Fibroblast of skin of right biceps (primary cell): ENCODE measurements at places on chromosomes 1 and 21.
A peak's percentile ranks its signal among the peaks of the same experiment; 100 is the strongest.

- no peak for DNase-seq
Measured at GRCh38 chr21:44751799-44752636, 40.6 kb upstream of the TSPEAR start.

GRCh38 chr21:28393279-28393678 is 599.4 kb downstream of the LTN1 start:
- DNase-seq = no peak

DNA sequence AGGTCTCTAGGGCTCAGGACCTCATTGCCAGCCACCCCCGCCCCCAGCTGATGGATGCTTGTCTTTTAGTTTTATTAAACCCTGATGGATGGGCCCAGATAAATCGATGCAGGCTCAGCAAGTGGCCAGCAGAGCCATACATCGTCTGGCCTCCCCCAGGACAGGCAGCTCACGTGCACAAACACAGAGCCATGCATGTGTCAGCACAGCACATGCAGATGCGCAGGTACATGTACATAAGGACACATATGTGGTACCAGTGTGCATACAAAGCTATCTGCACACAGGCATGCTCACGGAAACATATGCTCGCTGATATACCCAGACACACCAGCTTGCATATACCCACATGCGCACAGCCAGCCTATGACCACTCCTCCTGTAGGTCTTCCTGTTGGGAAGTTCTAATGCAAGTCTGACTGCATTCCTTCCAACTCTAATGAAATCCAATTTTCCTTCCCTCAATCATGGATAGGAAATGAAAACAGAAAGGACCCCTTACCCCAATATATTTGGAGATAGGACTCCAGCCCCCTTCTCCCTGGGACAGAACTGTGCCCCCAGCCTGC is 897 bp downstream of the COL16A1 start:
- peak; percentile 25 for DNase-seq

- no peak for DNase-seq
Measured at GRCh38 chr1:237763137-237763536, 127.6 kb downstream of the ZP4 start.

GRCh38 chr21:17729455-17729854 is 89.7 kb downstream of the C21orf91 start:
- DNase-seq = no peak

DNA sequence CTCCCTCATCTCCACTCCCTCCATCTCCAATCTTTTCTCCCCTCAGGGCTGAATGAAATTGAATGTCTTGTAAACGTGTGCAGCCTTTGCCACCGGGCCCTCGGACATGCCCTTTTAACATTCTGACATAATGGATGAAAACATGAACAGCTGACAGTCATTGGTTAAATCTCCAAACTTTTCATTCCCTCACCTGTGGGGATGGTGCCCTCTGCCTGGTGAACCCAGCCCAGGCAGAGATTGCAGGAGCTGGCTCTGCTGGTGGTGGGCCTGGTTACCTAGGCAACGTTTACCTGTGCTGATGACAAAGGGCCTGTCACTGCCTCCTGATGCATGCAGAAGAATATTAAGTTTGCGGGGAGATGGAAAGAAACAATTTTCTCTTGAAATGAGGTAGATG is 21.3 kb downstream of the ST6GALNAC3 start:
- DNase-seq = no peak

DNA sequence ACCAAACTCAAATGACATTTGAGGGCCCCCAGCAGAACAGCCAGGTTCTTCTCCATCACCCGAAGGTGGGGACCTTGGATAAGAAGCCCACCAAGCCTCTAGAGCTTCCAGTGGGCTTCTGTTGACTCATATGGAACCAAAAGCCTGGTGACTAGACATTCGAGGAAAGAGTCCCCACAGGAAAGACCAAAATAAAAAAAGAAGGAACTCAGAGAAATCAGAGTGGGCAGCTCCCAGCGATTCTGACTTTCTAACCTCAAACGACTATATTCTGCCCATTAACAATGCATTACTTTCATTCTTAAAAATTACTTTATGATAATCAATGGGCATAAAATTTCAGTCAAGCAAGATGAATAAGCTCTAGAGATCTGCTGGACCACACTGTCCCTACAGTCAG is 9.6 kb upstream of the CHIT1 start:
- DNase-seq = no peak

- DNase-seq = peak; percentile 97
Measured at GRCh38 chr21:36551731-36552433, 72.0 kb upstream of the CLDN14 start.

- DNase-seq = no peak
Measured at GRCh38 chr1:186234976-186235686, 139.9 kb downstream of the TPR start.

GRCh38 chr1:71557138-71557537 is 476.3 kb upstream of the ZRANB2 start:
- no peak for DNase-seq

DNA sequence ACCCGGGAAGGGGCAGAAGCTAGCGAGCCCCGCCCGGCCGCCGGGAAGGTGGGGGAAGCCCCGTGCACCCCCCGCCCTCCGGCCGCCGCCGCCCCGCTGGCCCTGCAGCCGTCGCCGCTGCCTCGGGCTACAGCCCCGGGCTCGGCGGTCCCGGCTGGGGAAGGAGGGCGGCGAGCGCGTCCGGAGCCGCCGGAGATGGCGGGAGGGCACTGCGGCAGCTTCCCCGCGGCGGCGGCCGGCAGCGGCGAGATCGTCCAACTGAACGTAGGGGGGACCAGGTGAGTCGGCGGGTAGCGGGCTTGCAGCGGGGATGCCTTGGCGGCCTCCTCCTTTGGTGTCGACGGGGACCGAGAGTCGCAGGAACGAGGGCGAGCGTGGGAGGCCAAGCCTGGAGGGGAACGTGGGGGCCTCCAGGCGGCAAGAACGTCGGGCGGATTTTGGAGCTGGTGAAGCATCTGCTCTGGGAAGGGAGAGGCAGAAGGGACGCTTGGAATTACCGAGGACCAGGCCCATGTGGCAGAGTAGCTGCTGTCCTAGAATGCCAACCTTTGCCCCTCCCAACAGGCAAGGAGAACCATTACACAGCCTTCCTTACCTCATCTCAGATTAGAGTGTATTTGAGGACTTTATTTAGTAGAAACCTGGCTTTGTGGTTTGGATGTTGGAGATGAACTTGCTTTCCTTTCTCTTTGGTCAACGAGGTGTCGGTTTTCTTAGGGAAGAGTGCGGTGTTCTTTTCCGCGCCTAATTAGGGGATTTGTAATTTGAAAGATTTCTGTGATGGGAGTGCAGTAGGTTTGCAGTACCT is 591 bp downstream of the KCTD3 start:
- peak; percentile 60 for DNase-seq

GRCh38 chr1:36706416-36706815 is 223.7 kb upstream of the CSF3R start:
- no peak for DNase-seq

DNA sequence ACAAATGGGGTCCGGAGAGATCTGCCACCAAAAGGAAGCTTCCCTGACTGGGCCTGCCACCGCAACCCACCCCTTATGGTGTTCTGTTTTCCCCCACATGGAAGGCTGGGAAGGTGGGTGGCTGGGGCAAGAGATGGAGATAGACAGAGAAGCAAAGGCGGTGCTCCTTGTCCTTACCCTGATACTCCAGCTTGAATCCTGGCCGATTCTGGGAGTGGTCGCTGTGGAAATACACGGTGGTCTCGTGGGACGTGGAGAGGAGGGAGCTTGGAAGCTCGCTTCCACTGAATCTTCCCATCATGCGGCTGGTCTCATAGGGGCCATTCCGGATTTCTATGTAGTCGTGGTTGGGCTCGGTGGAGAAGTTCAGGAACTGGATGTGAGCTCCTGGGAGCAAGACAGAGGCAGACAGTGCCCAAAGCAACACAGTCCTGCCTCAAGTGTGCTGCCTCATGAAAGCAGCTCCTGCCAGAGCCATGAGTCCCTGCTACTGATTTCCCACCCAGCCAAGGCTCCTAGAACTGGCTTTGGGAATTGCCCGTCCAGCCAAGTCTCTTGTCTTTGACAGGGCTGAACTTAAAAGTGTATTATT is 138.5 kb downstream of the ZSCAN20 start:
- DNase-seq = no peak

DNA sequence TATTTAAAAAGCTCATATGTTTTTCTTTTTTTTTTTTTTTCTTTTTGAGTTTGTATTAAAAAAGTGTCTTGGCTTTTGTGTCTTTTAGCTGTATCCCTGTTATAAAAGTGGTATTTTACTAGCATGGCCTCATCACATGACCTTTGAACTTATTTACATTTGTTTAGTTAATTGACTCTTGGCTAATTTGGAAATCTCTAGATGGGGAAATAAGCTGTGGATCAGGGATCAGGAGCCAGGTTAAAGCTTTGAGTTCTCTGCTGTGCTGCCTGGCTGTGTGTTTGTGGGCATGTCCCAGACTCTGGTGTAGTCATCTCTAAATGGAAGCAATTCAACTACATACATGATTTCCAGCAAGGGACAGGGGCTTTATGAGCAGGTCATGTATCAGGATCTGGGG is 56.5 kb downstream of the HHAT start:
- DNase-seq = no peak

DNA sequence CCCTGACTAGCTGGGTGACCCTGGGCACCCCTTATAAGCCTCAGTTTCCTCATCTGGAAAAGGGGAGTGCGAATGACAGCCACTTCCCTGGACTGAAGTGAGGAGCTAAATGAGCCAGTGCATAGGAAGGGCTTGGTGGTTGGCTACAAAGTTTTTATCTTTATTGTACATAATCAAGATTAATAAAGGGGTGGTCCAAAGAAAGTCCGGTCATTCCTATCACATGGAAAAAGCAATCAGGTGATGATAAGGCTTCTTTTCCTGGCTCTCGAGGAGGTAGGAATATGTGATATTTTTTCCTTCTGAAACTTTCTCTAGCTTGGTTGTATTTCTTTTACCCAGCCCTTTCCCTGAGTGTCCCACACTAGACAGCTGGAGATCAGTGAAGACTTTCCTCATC is 56.5 kb downstream of the TMCO4 start:
- DNase-seq = no peak

GRCh38 chr1:210635108-210635507 is 306.4 kb downstream of the HHAT start:
- no peak for DNase-seq

DNA sequence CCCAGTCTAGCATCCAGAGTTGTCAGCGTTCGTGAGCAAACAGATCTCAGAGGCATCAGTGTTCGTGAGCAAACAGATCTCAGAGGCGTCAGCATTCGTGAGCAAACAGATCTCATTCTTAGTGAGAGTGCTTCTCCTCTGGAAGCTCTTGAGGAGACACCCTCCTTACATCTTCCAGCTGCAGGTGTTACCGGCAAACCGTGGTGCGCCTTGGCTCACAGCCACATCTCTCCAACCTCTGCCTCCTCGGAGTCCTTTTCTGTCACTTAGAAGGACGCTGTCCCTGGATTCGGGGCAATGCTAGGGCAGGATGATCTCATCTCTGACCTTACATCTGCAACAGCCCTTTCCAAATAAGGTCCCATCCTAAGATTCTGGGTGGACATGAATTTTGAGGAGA is 14.6 kb upstream of the UMODL1 start:
- no peak for DNase-seq

GRCh38 chr1:45840704-45841103 is 37.3 kb downstream of the MAST2 start:
- DNase-seq = peak; percentile 31

GRCh38 chr1:6497215-6497866 is 5.9 kb upstream of the PLEKHG5 start:
- DNase-seq = peak; percentile 51

DNA sequence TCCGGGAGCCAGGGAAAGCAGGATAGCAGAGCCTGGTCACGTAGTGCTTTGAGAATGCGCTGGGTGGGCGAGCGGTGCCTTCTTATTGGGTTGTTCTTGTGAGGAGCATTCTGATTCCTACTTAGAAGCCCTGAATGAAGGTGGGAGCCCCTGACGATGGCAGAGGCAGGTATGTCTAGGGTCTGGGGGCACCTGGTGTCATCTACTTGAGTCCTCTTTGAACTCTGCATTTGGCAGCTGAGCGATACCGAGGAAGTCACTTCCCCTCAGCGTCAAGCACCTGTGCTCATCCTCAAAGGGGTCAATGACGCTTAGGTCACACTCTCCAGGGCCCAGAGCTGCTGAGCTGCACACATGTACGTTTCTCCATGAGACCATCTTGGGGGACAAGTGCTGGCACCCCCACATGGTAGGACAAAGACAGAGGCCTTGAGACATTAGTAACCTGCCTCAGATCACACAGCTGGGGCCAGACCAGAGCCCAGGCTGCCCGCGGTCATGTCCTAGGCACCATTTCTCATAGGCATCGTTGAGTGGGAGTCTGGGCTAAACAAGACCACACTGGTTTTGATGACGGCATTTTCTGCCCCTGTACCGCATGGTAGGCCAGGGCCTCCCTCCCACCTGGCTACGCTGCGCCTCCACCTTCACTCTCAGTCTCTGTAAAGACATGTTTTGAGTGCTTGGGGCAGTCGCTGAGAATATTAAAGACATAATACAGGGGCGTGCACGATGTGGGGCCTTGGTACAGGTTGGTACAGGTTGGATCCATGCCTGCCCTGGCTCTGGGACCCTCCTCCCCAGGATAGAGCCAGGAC is 69.1 kb upstream of the ABCG1 start:
- DNase-seq = no peak

DNA sequence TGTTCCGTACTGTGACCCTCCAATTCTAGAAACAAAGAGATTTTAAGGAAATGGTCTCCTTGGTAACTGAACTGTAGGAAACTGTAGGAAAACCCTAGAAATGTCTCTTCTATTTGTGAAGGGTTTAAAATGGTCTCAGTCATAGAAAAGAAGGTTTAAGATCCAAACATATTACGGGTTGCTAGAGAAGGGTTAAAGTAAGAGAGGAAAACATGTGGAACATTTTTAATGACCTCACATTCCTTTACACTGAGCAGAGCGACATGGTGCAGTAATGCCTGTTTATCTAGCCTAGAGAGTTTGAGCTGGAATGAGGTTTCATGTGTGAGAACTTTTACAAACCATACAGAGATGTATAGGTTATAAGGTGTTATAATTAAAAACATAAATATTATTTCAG is 36.9 kb upstream of the C1orf105 start:
- peak; percentile 89 for DNase-seq

- no peak for DNase-seq
Measured at GRCh38 chr1:223076362-223076761, 66.7 kb downstream of the TLR5 start.

DNA sequence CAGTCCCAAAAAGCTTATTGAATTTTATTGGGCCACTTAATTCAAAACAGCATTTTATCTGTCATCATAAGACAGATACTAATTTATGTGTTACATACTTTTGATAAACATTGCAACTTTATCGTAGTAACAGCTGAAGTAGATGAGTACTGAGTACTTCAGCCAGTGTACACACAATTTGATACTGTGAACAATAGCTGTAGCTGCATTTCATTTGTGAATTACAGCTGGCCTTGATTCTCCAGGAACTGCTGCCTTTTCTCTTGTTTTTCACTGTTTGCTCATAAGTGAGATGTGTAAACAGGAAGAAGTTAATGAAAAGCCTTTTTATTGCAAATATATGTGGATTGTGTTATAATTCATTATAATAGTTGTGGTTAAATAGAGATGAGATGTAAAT is 10.2 kb downstream of the UAP1 start:
- DNase-seq = no peak
